ENCODE measurements at places on chromosomes 2 and 18. TPM values are rescaled to one million over a fixed set of nuclear protein-coding genes. Genes with fewer than 3 reads are reported as not detected.
A peak's percentile ranks its signal among the peaks of the same experiment; 100 is the strongest.

M1AP gene
- polyA plus RNA-seq, result 1.3 TPM

CNRIP1 gene
- 28.5 TPM for polyA plus RNA-seq

IL1RN gene
- polyA plus RNA-seq, result 1.4 TPM

SLC8A1 gene
- 109 TPM for polyA plus RNA-seq

NDUFV2 gene
- 84.0 TPM for polyA plus RNA-seq

PRSS56 gene
- polyA plus RNA-seq, result not detected

DNA sequence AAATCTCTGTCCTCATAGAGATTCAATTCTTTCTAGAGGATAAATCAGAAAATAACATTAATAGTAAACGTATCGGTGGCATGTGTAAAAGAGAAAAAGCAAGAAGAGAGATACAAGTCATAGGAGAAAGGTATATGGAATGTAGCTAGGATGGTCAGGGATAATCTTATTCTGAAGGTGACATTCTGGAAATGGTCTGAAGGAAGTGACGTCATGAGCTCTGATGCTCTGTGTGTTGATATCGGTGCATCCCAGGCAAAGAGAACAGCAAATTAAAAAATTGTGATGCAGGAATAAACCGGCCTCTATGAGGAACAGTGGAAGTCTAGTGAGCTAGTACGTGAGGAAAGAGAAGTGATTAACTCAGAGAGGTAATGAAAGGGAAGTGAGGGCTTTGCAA is 1215.8 kb downstream of the CNTNAP5 start:
- no peak for DNase-seq

GRCh38 chr2:134181219-134181618 is 72.7 kb upstream of the MGAT5 start:
- DNase-seq, result no peak

GRCh38 chr2:186653511-186653910 is 40.3 kb upstream of the FAM171B start:
- DNase-seq, result no peak

DNA sequence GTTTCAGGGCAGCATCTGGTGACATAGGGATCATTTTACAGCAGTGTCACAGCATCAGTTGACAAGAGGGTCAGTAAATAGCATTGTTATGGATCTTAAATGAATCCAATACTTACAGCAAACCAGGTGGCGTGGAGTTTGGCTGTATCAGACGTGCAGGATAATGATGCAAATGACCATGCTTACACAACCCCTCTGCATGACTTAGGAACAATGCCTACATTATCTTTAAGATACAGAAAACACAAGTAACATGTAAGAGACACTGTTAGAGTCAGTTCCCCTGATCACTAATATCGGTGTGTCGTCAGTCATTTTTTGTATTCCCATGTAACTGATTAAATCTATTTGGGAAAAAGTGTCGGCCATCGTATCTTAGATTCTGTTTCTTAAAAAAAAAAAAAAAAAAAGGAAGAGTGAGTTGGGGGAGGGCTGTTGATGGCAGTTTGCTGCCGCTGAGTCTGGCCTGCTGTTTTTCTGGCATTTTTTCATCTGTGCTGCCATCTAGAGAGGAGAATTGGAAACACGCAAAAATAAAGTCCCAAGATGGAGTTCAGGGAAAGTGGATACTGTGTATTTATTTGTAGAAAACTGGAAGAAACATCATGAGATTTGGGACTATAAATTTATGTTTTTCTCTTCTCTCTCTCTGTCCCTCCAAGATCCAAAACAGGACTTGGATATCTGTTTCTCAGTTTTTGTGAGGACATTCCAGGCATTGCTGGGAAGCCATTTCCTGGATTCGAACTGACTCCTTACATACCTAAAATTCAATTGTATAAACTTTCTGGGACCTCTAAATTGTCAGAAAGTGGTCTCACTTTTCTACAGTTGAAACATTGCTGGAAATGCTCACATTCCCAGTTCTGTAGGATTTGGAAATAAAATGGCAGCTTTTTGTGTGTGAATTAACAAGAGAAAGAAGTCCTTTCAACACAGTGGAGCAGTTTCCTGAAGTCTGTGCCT is 60.3 kb upstream of the AGPS start:
- peak; percentile 68 for DNase-seq

Measured in left renal pelvis (tissue), 4 donors.